ENCODE measurements at places on chromosomes 4 and X.

DNA sequence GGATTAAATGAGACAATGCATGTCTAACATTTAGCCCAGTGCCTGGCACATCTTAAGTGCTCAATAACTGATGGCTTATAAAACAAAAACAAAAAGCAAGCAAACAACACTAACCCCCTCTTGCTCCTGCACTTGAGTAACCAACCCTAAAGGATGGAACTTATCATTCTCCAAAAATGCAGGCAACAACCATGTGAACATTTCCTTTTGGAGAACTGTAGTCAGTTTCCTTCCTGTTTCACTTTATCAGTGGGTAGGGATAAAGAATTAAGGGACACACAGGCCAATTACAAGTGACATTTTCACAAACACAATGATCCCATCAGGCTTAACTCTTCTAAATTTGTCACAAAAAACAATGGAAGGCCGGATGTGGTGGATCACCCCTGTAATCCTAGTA, 30.4 kb downstream of the RPS3A start:
- DNase-seq, result no peak

- DNase-seq, result no peak
Measured at GRCh38 chr4:33746979-33747378, 2497.3 kb downstream of the ARAP2 start.

GRCh38 chrX:24619647-24620046, 27.5 kb downstream of the PCYT1B start:
- DNase-seq, result peak; percentile 55

GRCh38 chr4:7722766-7723387, 216.8 kb downstream of the AFAP1 start:
- no peak for DNase-seq

DNA sequence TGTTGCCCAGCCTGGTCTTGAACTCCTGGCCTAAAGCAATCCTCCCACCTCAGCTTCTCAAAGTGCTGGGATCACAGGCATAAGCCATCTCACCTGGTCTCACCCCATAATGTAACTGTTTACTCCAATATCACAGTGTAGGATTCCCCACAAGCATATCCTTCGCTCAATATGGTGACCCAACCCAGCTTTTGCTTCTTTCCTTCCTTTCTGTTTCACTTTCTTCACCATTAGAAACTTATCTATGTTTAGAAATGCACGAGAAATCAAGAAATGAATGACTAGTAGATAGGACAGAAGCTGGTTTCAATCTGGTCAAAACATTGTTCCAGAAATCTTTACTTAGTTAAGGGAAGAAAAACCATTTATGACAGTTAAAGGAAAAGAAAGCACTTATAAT, 18.9 kb downstream of the TSPAN5 start:
- DNase-seq, result no peak

DNA sequence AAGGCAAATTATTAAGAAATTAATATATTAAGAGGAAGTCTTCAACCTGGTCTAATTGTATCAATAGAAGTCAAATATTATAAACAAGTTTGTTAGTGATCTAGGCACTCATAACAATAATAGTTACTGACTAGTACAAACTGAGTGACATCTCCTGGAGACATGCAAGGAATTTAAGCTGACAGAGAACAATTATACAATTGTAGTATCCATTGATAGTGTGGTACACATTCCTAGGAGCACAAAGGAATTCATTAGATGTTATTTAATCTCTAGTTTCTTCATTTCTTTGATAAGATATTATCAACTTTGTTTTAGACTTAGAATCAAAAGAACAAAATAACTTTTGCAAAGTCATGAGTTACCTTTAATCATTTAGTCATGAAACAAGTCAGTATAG, 1048.6 kb downstream of the PCDH7 start:
- DNase-seq, result no peak

GRCh38 chrX:101219864-101220346, 319 bp downstream of the DRP2 start:
- no peak for DNase-seq

- no peak for DNase-seq
Measured at GRCh38 chr4:153246446-153247115, 42.3 kb downstream of the TRIM2 start.

GRCh38 chrX:39527025-39527424, 570.7 kb downstream of the BCOR start:
- DNase-seq, result peak; percentile 13

DNA sequence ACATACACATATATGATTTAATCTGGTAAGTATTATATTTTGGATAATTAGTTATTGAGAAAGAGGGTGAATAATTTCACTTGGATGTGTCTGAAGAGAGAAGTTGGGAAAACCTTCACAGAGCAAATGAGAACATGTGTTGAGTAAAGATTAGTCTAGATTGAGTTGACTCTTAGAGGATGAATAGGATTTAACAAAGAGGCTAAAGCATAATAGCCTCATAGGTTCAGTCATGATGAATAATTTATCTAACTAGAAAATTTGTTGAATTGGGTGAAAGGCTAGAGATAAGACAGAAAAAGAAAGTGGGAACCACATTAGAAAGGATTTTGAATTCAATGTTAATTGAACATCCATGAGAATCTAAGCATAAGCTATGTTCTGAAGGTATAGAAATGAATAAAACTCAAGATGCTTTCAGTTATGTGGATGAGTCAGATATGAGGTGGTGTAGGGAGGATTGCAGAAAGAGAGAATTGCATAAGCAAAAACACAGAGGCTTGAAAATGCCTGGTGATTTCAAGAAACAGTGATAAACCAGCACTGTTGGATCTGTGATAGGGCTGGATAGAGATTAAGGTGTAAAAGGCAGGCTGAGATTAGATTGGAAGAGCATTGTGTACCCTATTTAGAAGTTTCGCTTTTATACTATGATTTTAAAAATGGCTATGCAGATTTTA, 207.6 kb upstream of the NR3C2 start:
- no peak for DNase-seq

DNA sequence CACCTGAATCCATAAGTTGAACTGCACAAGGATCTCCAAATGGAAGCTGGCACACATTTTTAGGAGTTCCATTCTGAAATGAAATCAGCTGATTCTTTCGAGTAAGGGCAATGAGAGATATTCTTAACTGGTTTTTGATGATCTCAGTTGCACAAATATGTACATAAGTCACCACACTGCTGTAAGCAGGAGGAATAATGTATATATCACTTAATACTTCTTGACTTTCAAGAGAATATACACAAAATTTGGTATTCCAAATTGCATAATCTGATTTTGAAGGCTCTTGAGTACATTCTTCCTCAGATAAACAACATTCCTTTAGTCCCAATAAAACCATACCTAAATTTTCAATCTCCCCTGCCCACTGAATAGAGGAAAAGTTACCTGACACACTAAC, 8.2 kb downstream of the FANCB start:
- no peak for DNase-seq

DNA sequence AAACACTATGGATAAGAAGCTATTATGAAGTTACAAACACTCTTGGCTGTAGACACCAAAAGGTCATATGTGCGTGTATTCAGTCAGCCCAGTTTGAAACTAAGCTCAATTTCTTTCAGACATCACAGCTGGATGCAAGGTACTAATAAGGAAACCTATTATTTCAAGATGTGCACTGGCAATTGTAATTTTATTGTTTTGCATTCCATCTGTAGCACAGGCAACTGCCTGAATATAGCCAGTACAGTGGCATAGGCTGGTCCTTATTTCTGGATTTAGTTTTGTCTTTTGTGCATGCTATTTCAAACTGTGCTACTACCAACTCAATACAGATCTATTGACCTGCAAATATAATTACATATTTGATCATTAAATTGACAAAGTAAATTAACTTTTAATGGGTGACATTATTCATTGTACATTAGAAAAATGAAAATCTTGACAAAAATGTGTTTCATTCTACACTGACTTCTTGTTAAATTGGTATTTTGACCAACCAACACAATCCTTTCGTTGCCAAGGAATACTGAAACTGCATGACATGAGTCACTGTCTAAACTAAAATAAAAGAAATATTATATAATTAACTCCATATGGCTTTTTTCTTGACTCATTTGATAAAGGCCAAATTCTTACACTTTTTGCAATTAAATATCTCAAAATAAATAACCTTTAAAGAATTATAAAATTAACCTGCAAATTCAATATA, 594.3 kb upstream of the ADGRL3 start:
- DNase-seq, result peak; percentile 27

- no peak for DNase-seq
Measured at GRCh38 chrX:97402903-97403302, 519.2 kb downstream of the RPA4 start.

DNA sequence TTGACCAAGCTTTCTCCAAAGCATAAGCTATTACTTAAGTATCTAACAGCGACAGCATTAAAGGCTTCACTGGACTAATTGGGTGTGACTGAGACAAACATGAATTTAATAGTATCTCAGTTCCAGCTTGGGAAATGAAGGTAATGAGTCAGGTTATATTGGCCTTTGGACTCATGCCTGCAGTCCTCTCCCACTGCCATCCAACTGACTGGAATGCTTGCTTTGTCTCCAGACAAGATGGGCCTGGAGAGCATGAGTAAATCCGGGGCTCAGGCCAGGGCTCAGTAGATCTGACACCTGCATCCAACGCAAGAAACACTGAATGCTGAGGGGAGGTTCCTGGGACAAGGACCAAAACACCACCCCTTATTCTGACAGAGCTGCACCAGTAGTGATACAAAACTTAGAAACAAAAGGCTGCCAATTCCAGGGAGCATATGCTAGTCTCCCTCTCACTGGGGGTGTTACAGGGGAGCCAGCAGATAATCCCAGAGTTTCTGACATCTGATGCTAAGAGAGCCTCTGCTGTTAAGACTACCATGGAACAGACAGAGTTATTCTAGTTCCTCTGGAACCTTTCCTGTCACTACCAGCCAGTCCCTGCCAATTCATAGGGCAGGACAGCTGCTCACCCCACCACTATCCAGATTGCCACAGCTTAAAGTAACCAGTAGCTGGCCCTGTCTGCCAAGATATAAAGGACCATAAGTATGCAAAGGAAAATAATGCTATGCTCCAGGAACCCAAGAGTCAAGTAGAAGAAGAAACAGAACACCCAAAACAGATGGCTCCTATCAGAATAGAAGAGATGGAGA, 293.8 kb downstream of the IQCM start:
- no peak for DNase-seq

GRCh38 chr4:129623233-129623875, 527.4 kb downstream of the C4orf33 start:
- no peak for DNase-seq

DNA sequence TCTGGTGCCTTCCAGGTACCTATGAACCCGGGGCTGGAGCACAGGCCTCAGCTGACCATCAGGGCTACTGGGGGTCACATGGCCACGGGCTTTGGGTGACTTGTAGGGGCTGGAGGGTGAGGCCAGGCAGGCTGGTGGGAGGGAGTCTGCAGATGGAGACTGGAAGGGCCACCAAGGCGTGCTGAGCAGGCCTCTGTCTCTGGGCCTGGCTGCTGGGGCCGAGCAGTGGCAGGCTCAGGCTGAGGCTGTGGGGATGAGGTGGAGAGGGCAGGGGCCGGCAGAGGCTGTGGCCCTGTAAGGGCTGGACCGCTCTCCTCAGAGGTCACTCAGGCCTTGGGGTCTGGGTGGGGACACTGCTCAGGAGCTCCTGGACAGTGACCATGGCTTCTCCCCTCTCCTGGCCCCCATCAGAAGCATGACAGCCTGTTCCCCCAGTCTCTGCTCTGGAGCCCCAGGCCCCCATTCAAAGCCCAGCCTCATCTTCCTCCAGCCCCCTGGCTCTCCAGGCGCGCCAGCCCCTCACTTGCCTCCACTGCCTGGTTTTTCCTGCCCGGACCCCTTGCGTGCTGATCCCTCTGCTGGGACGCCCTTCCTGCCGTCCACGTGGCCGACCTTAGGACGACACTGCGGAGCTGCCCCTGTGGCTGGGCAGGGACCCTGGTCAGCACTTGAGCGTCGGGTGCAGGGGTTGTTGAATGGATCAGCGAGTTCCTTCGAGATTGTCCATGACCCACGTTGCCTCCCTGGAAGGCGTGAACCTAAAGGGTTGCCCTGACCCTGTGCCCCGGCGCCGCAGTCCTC, 11.1 kb upstream of the NAT8L start:
- DNase-seq, result no peak

- no peak for DNase-seq
Measured at GRCh38 chr4:6137027-6137746, 63.2 kb downstream of the JAKMIP1 start.

GRCh38 chrX:139967300-139967699, 2.0 kb upstream of the CXorf66 start:
- no peak for DNase-seq

DNA sequence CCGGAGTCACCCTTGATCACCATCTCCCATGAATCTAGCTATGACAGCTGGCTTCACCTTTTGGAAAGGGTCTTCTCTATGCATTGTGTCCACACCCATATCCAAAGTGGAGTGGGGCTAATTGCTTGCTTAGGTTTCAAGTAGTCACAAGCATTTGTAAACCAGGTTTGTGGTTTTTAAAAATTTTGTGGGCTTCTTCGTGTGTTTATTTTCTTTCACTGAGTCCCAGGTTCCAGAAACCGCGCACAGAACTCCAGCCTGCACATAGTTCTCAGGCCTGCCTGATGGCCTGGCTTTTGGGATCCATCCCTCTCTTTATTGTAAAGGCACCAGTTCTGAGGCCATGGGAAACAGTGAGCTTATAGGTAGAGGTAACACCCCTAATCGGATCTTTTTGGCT, 70.2 kb upstream of the TLR3 start:
- peak; percentile 9 for DNase-seq

DNA sequence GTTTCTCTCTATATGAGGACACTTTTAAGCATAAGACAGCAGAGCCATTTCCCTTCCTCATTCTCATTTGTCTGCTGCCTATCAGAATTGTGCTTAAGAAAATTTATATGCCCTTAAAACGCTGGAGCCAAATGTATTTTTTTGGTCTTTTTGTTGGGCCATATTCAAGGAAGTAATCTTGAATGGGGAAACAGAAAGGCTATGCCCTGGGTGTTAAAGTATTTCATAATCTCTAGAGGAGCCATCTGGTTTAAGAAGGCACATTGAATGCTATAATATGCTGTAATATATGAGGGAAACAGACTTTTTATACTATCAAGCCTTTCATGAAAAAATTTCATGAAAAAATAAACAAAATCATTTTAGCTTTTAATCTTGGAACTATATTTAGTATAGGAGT, 4.3 kb downstream of the DMD start:
- DNase-seq, result no peak

- DNase-seq, result no peak
Measured at GRCh38 chr4:40417941-40418340, 82.8 kb downstream of the CHRNA9 start.

- DNase-seq, result no peak
Measured at GRCh38 chr4:156972379-156973015, 898 bp upstream of the PDGFC start.

GRCh38 chr4:3523146-3523627, 9.0 kb downstream of the LRPAP1 start:
- DNase-seq, result no peak

- DNase-seq, result no peak
Measured at GRCh38 chrX:7147413-7147977, at the start of gene STS. STS (plus strand) TSS chrX:7147712; CDS start chrX:7253200, 105,488 bp downstream.

Data from astrocyte of the cerebellum (primary cell).